Endothelial cell (in vitro differentiated cells): ENCODE measurements at places on chromosomes 6 and 20.

- DNase-seq = no peak
These were observed 82.2 kb downstream of the MYO6 start for GRCh38 chr6:75830959-75831885.

DNA sequence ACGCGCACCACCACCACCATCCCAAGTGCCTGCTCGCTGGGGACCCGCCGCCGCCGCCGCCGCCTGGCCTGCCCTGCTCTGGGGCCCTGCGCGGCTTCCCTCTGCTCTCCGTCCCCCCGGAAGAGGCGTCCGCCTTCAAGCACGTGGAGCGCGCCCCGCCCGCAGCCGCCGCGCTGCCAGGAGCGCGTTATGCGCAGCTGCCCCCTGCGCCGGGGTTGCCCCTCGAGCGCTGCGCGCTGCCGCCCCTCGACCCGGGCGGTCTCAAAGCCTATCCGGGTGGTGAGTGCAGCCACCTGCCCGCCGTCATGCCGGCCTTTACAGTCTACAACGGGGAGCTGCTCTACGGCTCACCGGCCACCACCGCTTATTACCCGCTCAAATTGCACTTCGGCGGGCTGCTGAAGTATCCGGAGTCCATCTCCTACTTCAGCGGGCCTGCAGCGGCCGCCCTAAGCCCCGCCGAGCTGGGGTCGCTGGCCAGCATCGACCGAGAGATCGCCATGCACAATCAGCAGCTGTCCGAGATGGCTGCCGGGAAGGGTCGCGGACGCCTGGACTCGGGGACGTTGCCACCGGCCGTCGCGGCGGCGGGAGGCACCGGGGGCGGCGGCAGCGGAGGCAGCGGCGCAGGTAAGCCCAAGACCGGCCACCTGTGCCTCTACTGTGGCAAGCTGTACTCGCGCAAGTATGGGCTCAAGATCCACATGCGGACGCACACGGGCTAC, 7.2 kb downstream of the PRDM13 start:
- DNase-seq = no peak

DNA sequence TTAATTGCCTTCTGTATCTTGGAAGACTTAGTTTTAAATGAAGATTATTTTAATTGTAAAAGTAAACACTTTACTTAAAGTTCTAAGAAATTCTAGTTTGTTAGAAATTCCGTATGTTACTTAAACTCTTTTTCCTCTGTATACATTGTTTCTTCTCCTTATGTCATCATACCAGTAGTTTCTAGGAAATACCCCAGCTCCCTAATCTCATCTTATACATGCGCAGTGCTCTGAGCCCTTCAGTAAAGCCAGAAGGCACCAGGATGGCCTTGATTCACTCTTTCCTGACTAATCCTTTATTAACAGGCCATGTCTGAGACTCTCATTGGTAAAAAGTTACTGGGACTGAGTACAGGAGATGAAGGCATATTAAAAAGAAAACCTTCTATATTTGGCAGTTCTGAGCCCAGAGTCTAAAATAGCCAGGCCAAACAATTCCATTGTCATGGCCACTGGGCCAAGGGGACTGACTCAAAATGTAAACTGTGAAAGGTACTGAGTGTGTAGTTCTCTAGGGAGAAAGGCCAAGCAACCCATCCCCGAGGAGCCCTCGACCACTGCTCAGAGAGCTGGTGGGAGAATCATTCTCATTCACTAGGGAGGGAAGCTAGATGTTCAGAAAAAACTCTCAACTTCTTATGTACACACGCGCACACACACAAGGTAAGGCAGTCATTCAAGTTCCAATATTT, 25.0 kb downstream of the SLC22A1 start:
- DNase-seq = no peak

GRCh38 chr20:38804682-38805501, 605 bp upstream of the PPP1R16B start:
- DNase-seq = peak; percentile 62

DNA sequence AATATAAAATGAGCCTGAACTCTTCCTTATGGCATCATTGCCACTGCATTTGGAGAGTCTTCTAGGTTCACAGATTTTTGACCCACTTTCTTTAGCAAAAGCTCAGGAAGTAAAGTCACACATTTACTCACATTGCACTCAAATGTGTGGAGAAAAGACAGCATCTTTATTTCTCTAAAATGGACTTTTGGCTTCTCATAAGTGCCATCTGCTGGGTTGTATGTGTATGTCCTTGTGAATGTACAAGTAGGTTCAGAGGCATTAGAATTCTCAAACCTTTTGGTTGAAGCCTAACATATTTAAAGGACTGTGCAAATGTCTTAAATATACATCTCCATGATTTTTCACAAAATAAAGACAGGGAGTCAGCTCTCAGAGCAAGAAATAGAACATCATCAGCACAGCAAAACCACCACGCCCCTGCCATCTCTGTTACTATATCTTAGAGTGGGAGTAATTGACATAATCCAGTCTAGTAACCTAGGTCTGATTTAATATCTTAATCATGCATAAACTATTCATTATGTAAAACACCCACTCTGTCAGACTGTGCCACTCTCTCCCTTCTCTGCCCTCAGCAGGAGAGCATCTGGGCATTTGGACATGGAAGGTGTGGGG, 42.2 kb upstream of the SPTLC3 start:
- no peak for DNase-seq

GRCh38 chr20:39111359-39112177, 149.4 kb downstream of the DHX35 start:
- no peak for DNase-seq
